Hindlimb muscle (tissue), 1 donor: ENCODE measurements at places on chromosomes 12 and 14. TPM values are rescaled to one million over a fixed set of nuclear protein-coding genes. Genes with fewer than 3 reads are reported as not detected.

GRCh38 chr12:125049093-125049458, 16.2 kb upstream of the AACS start:
- no peak for DNase-seq

DNA sequence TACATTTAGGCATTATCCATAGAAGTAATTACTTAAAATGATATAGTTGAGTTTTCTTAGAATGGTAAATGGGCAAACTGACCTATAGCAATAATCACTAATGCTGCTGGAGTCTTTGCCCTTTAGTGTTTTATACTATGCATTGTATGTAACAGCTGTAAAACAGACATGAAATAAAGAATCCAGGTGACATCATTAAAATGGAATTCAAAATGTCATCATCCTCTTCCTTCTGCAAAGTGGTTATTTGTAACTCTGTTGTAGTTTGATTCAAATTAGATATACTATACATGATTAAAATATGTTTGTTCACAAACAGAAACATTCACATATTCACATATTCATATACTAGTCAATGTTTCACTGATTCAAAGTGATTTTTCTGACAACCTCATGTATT, 598.8 kb downstream of the SLC16A7 start:
- DNase-seq: no peak

Gene LRTM2
- 0.31 TPM for polyA plus RNA-seq

DNA sequence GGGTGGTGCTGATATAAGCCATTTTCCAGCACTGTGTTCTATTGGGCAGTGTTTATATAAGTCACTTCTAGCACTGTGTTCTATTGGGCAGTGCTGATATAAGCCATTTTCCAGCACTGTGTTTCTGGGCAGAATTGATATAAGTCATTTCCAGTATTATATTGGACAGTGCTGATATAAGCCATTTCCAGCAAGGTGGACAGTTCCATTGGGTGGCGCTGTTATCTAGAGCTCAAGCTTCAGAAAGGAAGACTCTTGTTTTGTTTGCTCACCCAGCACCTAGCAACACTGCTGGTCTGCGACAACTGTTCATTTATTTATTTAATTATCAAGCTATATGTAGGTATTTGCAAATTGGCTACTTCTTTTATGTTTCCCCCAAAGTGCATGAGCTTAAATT, 690.3 kb downstream of the AACS start:
- DNase-seq: no peak

DNA sequence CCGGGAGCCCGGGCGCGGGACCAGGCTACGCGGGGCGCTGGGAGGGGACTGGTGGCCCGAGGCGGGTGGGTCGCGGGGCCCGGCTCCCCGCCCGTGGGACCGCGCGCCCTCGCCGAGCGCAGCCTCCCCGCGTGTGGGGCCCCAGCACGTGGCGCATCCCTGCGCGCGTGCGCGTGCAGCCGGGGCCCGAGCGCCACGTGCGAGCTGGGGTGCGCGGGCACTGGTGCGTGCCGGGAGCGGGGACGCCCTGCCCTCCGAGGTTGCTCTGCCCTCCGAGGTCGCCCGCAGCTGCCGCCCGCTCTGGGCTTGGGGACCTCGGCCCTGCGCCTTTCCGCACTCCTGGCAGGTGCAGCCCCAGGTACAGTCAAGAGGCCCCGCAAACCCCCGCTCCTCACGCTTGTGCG, 365 bp upstream of the CCDC88C start:
- DNase-seq: peak; percentile 63

Gene NGB
- not detected for polyA plus RNA-seq

Gene KRT74
- not detected for polyA plus RNA-seq

Gene MYG1
- 38.9 TPM for polyA plus RNA-seq

- no peak for DNase-seq
These were observed 87.7 kb downstream of the SSPN start for GRCh38 chr12:26283046-26283445.
